ENCODE measurements at places on chromosomes 13 and 19. TPM values are rescaled to one million over a fixed set of nuclear protein-coding genes. Genes with fewer than 3 reads are reported as not detected.

GRCh38 chr19:49843265-49843664 is 7.7 kb upstream of the PTOV1 start:
- H3K27me3 ChIP-seq: no peaks in the 10 kb centered on the region
- H3K4me1 ChIP-seq: peaks cover 4% of the 10 kb centered on the region
- DNase-seq: no peak
- H3K4me3 ChIP-seq: no peak overlapping the region

DNA sequence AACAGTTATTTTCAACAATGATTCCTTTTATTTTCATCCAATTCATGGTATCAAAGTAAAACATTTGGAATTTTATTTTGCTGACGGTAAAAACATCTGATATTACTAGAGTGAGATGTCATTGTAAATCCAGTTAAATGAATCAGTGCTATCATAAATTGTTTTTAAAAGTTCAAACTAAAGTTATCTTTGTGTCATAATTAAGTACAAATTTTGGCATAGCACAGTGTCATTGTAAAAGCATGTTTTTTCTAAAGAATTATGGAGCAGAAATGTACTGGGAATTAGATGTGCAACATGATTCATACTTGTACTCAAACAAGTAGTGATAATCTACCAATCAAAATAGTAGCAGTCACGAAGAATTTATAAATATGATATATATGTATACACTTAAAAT is 92.8 kb downstream of the FAM216B start:
- H3K4me3 ChIP-seq: no peak overlapping the region
- no peak overlapping the region for H3K27ac ChIP-seq
- H3K36me3 ChIP-seq: peaks cover 2% of the 10 kb centered on the region
- no peak for DNase-seq
- peaks cover 13% of the 10 kb centered on the region for H3K4me1 ChIP-seq
- peaks cover 10% of the 10 kb centered on the region for H3K27me3 ChIP-seq

- H3K4me3 ChIP-seq: peak overlapping the region; percentile 81
- H3K27me3 ChIP-seq: no peaks in the 10 kb centered on the region
- H3K27ac ChIP-seq: peak overlapping the region; percentile 99
- no peak for DNase-seq
- H3K36me3 ChIP-seq: peaks cover 2% of the 10 kb centered on the region
- H3K4me1 ChIP-seq: peaks cover 60% of the 10 kb centered on the region
Observed at GRCh38 chr19:49564616-49565045, 15.7 kb downstream of the NOSIP start.

GRCh38 chr19:18488403-18488723 is 33.5 kb downstream of the ELL start:
- no peaks in the 10 kb centered on the region for H3K27me3 ChIP-seq
- peaks cover 48% of the 10 kb centered on the region for H3K4me1 ChIP-seq
- H3K27ac ChIP-seq: peak overlapping the region; percentile 67

DNA sequence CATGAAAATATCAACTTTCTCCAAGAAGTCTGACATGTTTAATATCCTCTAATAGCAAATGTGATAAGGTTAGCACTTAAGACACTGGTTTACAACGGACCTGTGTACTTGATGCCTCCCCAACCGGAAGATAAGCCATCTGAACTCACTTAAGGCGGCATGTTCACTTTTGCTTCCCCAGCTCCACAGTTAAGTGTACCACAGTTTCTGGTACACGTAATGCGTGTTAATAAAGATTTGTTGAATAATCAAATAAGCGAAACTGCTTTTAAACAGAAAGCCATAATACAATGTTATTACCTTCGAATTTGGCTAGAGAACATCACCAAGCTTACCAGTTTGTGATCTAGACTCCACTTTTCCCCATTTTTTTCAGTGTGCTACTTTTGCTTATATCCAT is 1.4 kb upstream of the PAN3 start:
- no peaks in the 10 kb centered on the region for H3K36me3 ChIP-seq
- H3K27me3 ChIP-seq: no peaks in the 10 kb centered on the region
- H3K27ac ChIP-seq: peak overlapping the region; percentile 97
- DNase-seq: no peak

- H3K36me3 ChIP-seq: no peaks in the 10 kb centered on the region
- H3K27ac ChIP-seq: no peak overlapping the region
- H3K4me3 ChIP-seq: no peak overlapping the region
- H3K4me1 ChIP-seq: no peaks in the 10 kb centered on the region
Observed at GRCh38 chr19:5515737-5516136, 52.0 kb downstream of the TINCR start.

DNA sequence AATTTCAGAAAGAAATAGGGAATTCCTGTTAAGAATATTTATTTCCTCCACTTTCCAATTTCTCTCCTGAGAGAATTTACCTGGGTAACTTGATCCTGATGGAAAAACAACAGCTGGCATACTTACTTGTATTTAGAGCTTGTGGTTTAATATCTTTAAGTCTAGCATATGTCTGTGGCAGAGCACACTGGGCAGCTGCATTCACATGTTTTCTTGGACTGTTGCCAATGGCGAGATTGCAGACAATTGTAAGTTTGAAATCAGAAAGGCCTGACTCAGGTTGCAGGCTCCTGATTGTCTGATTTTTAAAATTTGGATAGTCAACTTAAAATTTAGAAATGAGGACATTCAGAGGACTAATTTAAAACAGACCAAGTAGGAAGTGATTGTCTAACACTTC is 66.9 kb downstream of the NHLRC3 start:
- H3K36me3 ChIP-seq: no peaks in the 10 kb centered on the region
- H3K27me3 ChIP-seq: peaks cover 21% of the 10 kb centered on the region
- H3K4me3 ChIP-seq: no peak overlapping the region

DNA sequence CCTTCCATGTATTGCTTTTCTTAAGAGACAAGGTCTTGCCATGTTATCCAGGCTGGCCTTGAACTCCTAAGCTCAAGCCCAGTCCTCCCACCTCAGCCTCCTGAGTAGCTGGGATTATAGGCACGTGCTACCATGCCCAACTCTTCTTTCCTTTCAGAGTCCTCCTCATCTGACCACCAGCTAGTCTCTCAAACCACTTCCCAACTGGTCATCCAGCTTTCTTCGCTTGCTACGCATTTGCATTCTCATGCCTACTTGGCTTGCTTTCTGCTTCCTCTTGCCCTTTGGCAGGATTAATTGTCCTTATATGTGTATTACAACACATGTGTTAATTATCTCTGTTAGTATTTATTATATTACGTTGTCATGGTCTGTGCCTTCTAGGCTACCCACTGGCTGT is 6.3 kb downstream of the GPR18 start:
- no peak overlapping the region for H3K4me3 ChIP-seq
- H3K36me3 ChIP-seq: peaks cover 19% of the 10 kb centered on the region
- peak overlapping the region; percentile 84 for H3K27ac ChIP-seq
- no peak for DNase-seq
- peaks cover 40% of the 10 kb centered on the region for H3K4me1 ChIP-seq

DNA sequence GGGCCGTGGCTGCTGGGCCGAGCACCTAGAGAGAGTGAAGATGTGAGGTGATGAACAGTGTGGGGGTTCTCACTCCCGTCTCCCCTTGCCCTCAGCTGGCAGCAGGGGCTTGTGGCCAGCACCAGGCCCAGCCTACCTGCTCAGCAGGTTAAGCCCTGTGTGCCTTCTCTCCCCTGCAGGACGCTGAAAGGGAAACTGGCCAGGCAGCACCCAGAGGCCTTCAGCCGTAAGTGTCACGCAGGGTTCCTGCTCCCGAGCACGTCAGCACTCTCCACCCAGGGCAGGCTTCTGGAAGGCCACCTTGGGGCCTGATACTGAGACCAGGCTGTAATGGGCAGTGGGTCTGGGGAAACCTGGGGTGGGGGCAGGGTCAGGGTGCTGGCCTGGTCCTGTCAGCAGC is 4.7 kb upstream of the UBA52 start:
- no peak overlapping the region for H3K27ac ChIP-seq
- no peak for DNase-seq
- no peaks in the 10 kb centered on the region for H3K27me3 ChIP-seq
- H3K4me3 ChIP-seq: no peak overlapping the region

GRCh38 chr19:6733338-6734095 is 3.9 kb downstream of the GPR108 start:
- H3K27ac ChIP-seq: no peak overlapping the region
- peaks cover 24% of the 10 kb centered on the region for H3K4me1 ChIP-seq
- no peak overlapping the region for H3K4me3 ChIP-seq
- H3K27me3 ChIP-seq: no peaks in the 10 kb centered on the region
- DNase-seq: no peak

DNA sequence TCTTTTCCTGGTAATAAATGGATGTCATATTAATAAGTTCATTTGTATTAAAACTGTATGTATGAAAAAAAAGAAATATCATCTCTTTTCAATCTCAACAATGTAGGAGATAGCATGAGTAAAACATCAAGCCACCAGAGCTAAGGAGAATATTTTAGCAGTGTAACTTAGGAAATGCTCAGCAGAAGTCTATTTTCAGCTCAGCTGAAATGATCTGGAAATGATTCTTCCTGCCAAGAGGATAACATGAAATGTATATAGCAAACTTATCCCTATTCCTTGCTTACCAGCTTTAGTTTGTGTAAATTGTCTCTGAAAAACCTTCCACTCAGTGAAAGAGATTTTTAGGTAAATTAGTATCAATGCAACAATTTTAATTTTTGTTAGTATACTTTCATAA is 1194.4 kb downstream of the SLITRK1 start:
- H3K27me3 ChIP-seq: no peaks in the 10 kb centered on the region
- H3K27ac ChIP-seq: peak overlapping the region; percentile 66
- H3K36me3 ChIP-seq: no peaks in the 10 kb centered on the region
- no peak overlapping the region for H3K4me3 ChIP-seq
- DNase-seq: no peak

GRCh38 chr19:38057959-38058690 is 151.1 kb downstream of the SIPA1L3 start:
- no peaks in the 10 kb centered on the region for H3K27me3 ChIP-seq
- peaks cover 4% of the 10 kb centered on the region for H3K36me3 ChIP-seq
- DNase-seq: no peak
- H3K4me3 ChIP-seq: peak overlapping the region; percentile 19
- H3K4me1 ChIP-seq: peaks cover 14% of the 10 kb centered on the region

- DNase-seq: no peak
- no peaks in the 10 kb centered on the region for H3K4me1 ChIP-seq
- peaks cover 2% of the 10 kb centered on the region for H3K36me3 ChIP-seq
- H3K27me3 ChIP-seq: peaks cover 10% of the 10 kb centered on the region
Observed at GRCh38 chr19:11404588-11405222, 14.4 kb downstream of the RGL3 start.

- H3K27ac ChIP-seq: peak overlapping the region; percentile 100
- H3K27me3 ChIP-seq: no peaks in the 10 kb centered on the region
- DNase-seq: no peak
Observed at GRCh38 chr19:43597876-43598275, 1.5 kb downstream of the ZNF576 start.

- H3K36me3 ChIP-seq: peaks cover 2% of the 10 kb centered on the region
- H3K27ac ChIP-seq: peak overlapping the region; percentile 51
- H3K4me1 ChIP-seq: peaks cover 9% of the 10 kb centered on the region
- DNase-seq: no peak
Observed at GRCh38 chr19:58536852-58537798, 6.7 kb upstream of the TRIM28 start.

DNA sequence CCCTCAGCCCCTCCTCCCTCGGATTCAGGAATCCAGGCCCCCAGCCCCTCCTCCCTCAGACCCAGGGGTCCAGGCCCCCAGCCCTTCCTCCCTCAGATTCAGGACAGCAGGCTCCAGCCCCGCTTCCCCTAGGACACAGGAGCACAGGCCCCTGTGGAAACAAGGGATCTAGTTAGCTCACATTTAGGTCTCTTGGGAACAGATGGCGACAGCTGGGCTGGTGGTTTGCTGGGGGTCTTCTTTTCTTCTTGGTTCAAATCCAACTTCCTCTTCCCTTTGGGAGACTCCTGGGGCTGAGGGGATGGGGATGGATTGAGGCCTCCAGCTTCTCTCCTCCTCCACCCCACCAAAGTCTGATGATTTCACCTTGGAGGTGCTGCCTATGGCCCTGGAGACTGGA is 19.6 kb downstream of the ZNF575 start:
- no peak for DNase-seq
- peaks cover 12% of the 10 kb centered on the region for H3K4me1 ChIP-seq
- no peak overlapping the region for H3K4me3 ChIP-seq
- H3K27ac ChIP-seq: no peak overlapping the region
- H3K27me3 ChIP-seq: no peaks in the 10 kb centered on the region

DNA sequence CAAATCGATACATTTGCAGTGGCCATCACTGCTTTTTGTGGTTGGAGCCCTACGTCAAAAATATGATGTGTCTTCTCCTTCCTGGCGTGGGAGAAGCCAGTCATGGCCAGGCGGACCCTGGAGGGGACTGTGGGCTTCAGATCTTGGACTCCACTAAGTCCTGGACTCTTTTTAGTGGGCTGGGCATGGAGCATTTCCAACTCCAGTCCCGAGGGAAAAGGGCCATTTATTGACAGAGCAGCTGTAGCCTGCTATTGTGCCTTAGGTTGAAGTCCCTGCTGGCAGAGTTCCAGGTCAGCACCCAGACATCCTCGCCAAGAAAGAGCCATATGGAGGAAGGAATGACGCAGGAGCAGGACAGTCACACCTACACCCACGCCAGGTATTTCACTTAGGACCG is 179.2 kb upstream of the ZNF507 start:
- H3K4me1 ChIP-seq: no peaks in the 10 kb centered on the region
- no peaks in the 10 kb centered on the region for H3K36me3 ChIP-seq
- peaks cover 34% of the 10 kb centered on the region for H3K27me3 ChIP-seq
- no peak overlapping the region for H3K27ac ChIP-seq
- no peak for DNase-seq

GRCh38 chr13:100363874-100364273 is 224.7 kb downstream of the GGACT start:
- no peak overlapping the region for H3K27ac ChIP-seq
- no peaks in the 10 kb centered on the region for H3K27me3 ChIP-seq
- H3K4me3 ChIP-seq: no peak overlapping the region

GRCh38 chr13:54859827-54860226 is 1831.2 kb downstream of the OLFM4 start:
- H3K4me3 ChIP-seq: no peak overlapping the region
- H3K36me3 ChIP-seq: no peaks in the 10 kb centered on the region
- no peaks in the 10 kb centered on the region for H3K27me3 ChIP-seq
- no peak for DNase-seq
- no peaks in the 10 kb centered on the region for H3K4me1 ChIP-seq

DNA sequence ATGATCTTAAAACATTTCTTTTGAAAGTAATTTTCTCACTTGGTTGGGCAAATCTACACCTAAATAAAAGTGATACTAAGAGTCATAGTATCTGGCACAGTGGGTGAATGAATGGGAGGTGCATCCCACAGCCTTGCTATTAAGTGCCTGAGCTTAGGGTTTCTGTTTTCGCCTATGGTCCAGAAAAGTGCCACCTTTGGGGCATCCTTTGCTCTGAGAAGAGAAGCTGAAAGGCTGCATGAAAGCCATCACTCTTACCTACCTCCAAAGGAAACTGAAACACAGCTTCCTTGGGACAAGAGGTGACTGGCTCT is 55.6 kb upstream of the AKAP11 start:
- no peaks in the 10 kb centered on the region for H3K27me3 ChIP-seq
- no peak overlapping the region for H3K4me3 ChIP-seq
- H3K4me1 ChIP-seq: peaks cover 3% of the 10 kb centered on the region
- DNase-seq: no peak
- H3K36me3 ChIP-seq: peaks cover 12% of the 10 kb centered on the region

The ZNF614 gene
- 8.0 TPM for total RNA-seq

The FUT2 gene
- total RNA-seq: not detected

The NLRP4 gene
- not detected for total RNA-seq

All from T-helper 17 cell (primary cell).